Activated T-cell treated with anti-CD3 and anti-CD28 coated beads for 24 hours (primary cell): ENCODE measurements at places on chromosomes 5 and 9.

DNA sequence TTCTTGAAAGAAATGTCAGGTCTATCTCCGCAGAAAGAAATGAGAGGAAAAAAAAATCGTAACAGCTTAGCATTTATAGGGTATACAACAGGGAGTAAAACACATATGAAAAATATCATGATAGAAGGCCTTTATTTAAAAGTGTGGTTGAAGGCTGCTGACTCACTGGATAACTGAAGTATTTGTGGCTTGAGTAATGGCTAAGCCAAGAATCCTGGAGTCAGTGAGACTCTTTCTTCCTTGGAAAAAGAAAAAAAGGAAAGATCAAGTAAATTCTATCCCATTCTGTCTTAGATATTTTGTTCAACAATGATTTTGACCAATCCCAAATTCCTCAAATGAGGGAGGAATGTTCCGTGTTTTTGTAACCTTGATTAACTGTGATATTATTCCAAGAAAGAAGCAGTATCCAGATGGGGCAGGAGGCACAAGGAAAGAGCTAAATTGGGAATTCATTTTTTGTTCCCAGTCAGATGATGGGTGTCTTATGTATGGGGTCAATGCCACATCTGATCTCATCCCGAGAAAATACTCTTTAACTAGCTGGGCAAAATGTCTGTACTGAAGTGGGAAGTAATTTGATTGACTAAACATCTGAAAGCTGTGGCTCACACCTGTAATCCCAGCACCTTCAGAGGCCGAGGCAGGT is 64.3 kb upstream of the MYO10 start:
- no peak for DNase-seq

- DNase-seq, result peak; percentile 2
These were observed 42.4 kb downstream of the STRBP start for GRCh38 chr9:123225995-123226394.

- DNase-seq, result no peak
These were observed 152.6 kb upstream of the MAST4 start for GRCh38 chr5:66443462-66444130.

- DNase-seq, result no peak
These were observed 41.4 kb downstream of the DAB2IP start for GRCh38 chr9:121692606-121693387.

DNA sequence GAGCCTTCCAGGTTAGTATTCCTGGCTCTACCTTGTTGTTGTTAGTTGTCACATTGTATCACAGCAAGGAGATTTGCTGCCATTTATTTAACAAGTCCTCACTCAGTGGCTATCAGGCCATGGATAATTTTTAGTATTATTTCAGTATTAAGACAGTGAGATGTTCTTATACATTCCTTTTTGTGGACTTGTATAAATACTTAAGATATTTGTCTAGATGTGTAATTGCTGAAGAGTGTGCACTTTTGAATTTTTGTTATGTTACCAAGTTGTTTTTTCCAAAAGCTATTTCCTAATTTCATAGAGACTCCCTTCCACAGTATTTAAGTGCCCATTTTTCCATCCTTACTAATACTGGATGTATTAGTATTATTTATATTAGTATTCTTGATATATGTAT is 22.0 kb downstream of the SLC36A1 start:
- no peak for DNase-seq
